Mesendoderm (in vitro differentiated cells): ENCODE measurements at places on chromosomes 2 and 18.
A peak's percentile ranks its signal among the peaks of the same experiment; 100 is the strongest.

DNA sequence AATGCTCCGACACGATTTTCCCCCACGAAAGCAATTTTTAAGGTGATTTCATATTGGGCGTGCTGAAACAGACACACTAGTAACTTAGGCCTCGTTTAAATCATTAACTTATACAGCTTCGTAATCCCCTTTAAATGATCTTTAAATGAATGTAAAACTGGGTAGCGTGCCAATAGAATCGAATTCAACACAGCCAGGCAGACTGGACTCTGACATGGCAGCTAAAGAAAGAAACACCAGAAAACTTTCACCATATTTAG is 2.4 kb upstream of the ID2 start:
- peaks cover 8% of the 10 kb centered on the region for H3K4me1 ChIP-seq
- no peaks in the 10 kb centered on the region for H3K27me3 ChIP-seq
- peak overlapping the region; percentile 89 for H3K27ac ChIP-seq
- no peaks in the 10 kb centered on the region for H3K36me3 ChIP-seq
- no peak for DNase-seq

DNA sequence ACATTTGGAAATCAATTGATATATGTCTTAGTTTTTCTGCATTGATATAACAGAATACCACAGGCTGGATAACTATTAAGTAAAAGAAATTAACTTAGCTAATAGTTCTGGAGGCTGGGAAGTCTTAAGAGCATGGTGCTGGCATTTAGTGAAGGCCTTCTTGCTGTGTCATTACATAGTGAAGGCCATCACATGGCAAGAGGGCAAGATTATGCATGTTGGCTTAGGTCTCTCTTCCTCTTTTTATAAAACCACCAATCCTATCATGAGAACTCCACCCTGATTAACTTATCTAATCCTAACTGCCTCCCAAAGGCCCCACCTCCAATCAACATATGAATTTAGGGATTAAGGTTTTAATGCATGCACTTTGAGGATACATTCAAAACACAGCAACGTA is 225.5 kb upstream of the VRK2 start:
- H3K4me1 ChIP-seq = no peaks in the 10 kb centered on the region
- no peaks in the 10 kb centered on the region for H3K36me3 ChIP-seq
- no peak overlapping the region for H3K4me3 ChIP-seq
- no peak for DNase-seq
- H3K27me3 ChIP-seq = no peaks in the 10 kb centered on the region

GRCh38 chr18:9869715-9870430 is 15.9 kb upstream of the TXNDC2 start:
- H3K27me3 ChIP-seq = no peaks in the 10 kb centered on the region
- H3K4me3 ChIP-seq = no peak overlapping the region
- peak; percentile 83 for DNase-seq
- H3K36me3 ChIP-seq = no peaks in the 10 kb centered on the region
- peaks cover 19% of the 10 kb centered on the region for H3K4me1 ChIP-seq

GRCh38 chr18:22503803-22504202 is 86.1 kb upstream of the CTAGE1 start:
- H3K27ac ChIP-seq = no peak overlapping the region
- no peaks in the 10 kb centered on the region for H3K27me3 ChIP-seq
- DNase-seq = no peak
- no peaks in the 10 kb centered on the region for H3K36me3 ChIP-seq
- H3K4me3 ChIP-seq = no peak overlapping the region
- no peaks in the 10 kb centered on the region for H3K4me1 ChIP-seq

DNA sequence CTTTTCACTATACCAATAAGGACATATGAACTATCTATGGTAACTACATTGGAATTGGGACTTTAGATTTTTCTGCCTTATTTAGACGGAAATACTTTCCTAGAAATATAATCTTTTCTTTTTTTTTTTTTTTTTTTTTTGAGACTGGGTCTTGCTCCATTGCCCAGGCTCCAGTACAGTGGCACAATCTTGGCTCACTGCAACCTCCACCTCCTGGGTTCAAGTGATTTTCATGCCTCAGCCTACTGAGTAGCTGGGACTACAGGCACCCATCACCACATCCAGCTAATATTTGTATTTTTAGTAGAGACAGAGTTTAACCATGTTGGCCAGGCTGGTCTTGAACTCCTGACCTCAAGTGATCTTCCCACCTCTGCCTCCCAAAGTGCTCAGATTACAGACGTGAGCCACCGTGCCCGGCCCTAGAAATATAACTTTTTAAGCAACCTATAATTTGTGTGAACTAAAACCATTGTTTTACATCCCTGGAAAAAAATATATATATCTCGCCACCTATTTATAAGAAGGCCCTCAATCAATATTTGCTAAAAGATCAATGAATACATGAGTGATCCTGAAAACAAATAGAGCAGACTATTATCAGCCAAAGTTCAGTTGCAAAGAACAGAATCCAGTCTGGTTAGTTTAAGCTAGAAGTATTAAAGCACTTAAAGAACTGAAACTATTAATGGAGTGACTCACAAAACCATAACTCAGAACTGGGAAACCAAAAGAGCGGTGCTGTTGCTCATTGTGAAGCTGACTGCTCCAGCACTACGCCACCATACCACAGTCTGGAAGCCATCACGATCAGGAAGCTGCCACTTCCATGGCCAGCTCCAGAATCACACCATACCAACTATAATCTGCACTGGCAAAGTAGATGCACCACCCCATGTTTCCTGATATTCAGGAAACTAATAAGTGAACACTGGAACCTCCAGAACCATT is 8.4 kb upstream of the HNRNPLL start:
- no peaks in the 10 kb centered on the region for H3K36me3 ChIP-seq
- H3K4me1 ChIP-seq = no peaks in the 10 kb centered on the region
- no peaks in the 10 kb centered on the region for H3K27me3 ChIP-seq
- DNase-seq = no peak
- no peak overlapping the region for H3K4me3 ChIP-seq

DNA sequence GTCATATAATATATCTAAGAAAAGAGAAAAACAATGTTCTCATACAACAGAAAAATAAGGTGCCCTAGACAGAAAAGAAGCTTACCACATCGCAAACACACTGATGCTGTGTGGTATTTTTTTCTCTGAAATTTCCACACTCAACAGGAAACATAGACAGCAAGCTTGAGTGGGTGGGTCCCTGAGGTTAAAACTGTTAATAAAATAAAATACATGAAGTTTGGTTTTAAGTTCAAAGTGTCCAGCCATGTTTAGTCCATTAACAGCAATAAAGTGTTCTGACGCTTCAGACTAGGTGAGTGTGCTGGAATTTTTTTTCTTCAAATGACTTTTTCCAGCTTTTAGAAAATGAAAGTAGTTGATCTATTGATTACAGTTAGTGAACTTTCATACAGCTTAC is 83.3 kb upstream of the EPB41L5 start:
- no peak overlapping the region for H3K27ac ChIP-seq
- no peaks in the 10 kb centered on the region for H3K4me1 ChIP-seq
- no peaks in the 10 kb centered on the region for H3K36me3 ChIP-seq
- H3K27me3 ChIP-seq = no peaks in the 10 kb centered on the region

DNA sequence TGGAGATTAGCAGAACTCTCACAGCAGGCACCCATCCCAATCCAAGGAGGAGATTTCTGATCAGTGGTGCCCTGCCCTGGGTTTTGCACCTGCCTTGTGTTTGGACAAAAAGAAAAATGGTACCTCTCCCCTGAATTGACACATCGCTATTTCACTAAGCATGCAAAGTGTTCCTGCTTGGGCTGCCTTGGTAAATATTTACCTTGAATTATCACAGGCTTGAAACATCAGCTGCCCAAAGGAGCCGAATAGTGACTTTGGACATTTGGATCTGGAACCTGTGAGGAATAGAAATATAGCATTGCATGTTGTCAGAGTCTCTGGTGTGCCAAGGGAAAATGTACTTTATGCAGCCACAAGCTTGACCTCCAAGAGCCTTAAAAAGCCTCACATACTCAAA is 926.4 kb upstream of the FANCL start:
- no peak for DNase-seq
- H3K27ac ChIP-seq = no peak overlapping the region
- no peaks in the 10 kb centered on the region for H3K27me3 ChIP-seq
- no peak overlapping the region for H3K4me3 ChIP-seq

DNA sequence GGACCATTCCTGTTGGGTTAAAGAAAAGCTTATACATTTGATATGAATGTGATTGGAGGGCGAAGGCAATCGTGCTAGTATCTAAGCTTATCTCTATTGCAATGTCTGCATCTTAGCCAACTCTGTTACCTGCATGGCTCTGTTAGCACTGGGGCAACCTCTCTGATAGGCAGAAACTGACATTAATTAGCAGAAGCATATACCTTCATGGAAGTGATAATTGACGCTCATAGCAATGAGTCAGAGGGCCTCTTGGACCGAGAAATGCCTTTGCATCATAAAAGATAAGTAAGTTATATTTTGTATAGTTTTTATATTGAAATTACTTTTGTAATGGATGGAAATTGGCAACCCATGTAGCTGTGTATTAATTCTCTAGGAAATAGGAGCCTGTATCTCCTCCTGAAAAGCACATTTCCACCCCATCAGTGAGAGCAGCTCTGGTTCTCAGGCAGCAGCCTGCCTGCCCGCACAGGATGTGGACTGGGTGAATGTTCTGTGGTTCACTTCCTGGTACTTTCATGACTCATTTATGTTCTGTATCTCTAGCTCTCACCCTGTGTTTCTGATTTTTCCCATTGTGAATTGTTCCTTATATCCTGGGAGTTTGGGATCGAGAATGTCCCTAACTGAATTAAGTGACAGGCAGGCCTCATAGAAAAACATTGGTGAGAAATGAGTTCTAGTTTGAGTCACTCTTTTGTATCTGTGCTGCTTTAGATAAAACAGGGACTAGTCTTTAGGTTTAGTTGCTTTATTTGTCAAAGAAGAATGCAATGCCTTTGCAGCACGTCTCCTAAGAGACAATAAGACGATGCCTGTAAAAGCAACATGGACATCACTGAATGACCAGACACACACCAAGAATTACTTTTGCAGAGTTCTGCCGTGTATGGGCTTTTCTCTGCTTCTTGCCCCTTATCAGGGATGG is 344.9 kb downstream of the DCDC2C start:
- no peaks in the 10 kb centered on the region for H3K4me1 ChIP-seq
- H3K36me3 ChIP-seq = no peaks in the 10 kb centered on the region
- H3K27me3 ChIP-seq = no peaks in the 10 kb centered on the region
- H3K4me3 ChIP-seq = no peak overlapping the region
- no peak for DNase-seq

DNA sequence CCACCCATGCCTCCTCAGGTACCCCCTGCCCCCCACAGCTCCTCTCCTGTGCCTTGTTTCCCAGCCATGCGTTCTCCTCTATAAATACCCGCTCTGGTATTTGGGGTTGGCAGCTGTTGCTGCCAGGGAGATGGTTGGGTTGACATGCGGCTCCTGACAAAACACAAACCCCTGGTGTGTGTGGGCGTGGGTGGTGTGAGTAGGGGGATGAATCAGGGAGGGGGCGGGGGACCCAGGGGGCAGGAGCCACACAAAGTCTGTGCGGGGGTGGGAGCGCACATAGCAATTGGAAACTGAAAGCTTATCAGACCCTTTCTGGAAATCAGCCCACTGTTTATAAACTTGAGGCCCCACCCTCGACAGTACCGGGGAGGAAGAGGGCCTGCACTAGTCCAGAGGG is 803 bp upstream of the DES start:
- no peak overlapping the region for H3K4me3 ChIP-seq
- no peaks in the 10 kb centered on the region for H3K4me1 ChIP-seq
- H3K27me3 ChIP-seq = peaks cover 8% of the 10 kb centered on the region
- no peaks in the 10 kb centered on the region for H3K36me3 ChIP-seq
- no peak overlapping the region for H3K27ac ChIP-seq

DNA sequence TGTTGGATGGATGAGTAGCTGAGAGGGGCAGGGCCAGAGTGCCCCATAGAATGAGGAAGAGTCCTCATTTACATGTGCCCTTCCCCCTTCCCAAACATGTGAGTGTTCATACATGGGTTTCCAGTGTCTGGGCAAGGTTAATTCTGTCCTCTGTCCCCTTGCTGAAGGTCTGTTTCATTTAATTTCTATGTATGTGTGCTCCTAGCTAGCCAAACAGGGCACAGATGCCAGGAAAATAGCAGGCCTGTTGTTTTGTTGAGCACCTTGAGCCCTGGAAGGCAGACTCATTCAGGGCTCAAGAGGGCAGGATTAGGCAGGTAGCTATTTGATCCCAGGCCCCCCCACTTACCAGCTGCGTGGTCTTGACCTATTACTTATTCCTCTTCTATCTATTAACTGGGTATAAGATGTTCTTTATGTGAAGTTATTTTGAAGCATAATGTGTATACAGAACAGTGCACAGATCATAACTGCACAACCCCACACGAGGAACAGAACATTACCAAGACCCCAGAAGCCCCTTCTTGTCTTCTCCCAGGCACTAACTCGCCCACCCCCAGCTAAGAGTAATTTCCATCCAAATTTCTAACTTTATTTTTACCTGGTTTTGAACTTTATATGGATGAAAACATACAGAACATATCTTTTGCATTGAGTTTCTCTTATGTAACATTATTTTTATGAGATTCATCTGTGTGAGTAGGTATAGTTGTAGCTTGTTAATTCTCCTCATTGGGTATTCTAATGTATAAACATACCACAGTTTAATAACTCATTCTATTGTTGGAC is 164.3 kb downstream of the RPIA start:
- H3K36me3 ChIP-seq = no peaks in the 10 kb centered on the region
- H3K4me1 ChIP-seq = no peaks in the 10 kb centered on the region
- no peak for DNase-seq
- H3K27ac ChIP-seq = no peak overlapping the region
- H3K27me3 ChIP-seq = no peaks in the 10 kb centered on the region

GRCh38 chr18:22868831-22869230 is 64.3 kb upstream of the RBBP8 start:
- H3K36me3 ChIP-seq = no peaks in the 10 kb centered on the region
- no peak overlapping the region for H3K27ac ChIP-seq
- H3K27me3 ChIP-seq = no peaks in the 10 kb centered on the region
- no peak overlapping the region for H3K4me3 ChIP-seq
- H3K4me1 ChIP-seq = peaks cover 3% of the 10 kb centered on the region

DNA sequence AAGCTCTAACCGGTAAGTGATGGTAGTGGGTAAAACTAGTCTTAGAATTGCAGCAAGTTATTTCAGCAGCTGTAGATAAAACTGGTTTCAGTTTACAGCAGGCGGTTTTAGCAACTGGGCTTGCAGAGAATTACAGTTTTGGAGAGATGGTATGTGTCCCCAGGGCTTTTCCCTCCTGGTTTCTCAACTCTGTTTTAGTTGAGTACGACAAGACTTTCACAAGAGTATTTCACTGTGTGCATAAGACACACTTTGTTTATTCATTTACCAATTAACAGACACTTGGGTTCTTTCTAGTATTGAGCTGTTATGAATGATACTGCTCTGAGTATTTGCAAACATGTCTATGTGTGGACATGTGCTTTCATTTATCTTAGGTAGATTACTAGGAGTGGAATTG is 65.6 kb upstream of the RFX8 start:
- no peaks in the 10 kb centered on the region for H3K36me3 ChIP-seq
- no peak overlapping the region for H3K4me3 ChIP-seq
- no peak for DNase-seq
- no peaks in the 10 kb centered on the region for H3K4me1 ChIP-seq
- no peaks in the 10 kb centered on the region for H3K27me3 ChIP-seq
